Astrocyte (in vitro differentiated cells and primary cell): ENCODE measurements at places on chromosomes 6 and 20. TPM values are rescaled to one million over a fixed set of nuclear protein-coding genes. Genes with fewer than 3 reads are reported as not detected.
A peak's percentile ranks its signal among the peaks of the same experiment; 100 is the strongest.

Gene RALGAPB
- 39.0 and 40.2 TPM in 2 replicates for total RNA-seq

- peak; percentile 39 for DNase-seq
Measured at GRCh38 chr20:39706184-39706663, 744.1 kb downstream of the DHX35 start.

- DNase-seq: no peak
Measured at GRCh38 chr6:29567541-29567940, 8.0 kb upstream of the UBD start.

GRCh38 chr20:23446505-23446904, 6.2 kb downstream of the CST11 start:
- peak; percentile 43 for DNase-seq

Gene CLPSL2
- not detected in 2 replicates for total RNA-seq

- no peak for DNase-seq
Measured at GRCh38 chr6:117837261-117837660, 69.8 kb upstream of the SLC35F1 start.

DNA sequence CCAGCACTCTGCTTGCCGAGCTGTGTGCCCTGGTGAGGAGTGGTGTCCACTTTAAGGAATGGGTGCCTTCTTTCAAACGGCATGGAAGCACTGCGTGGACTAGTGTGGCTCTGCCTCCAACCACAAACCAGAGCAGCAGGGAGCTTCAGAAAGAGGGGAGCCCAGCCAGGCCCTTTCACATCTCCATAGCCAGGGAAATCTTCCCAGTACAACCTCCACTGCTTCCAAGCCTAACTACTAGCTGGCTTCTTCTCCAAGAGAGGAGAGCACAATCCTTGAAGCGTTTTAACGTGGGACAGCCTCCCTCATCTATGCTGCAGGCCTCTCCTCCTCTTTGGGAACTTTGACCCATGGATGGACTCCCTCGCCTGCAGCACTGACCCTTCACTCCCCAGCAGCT, 26.7 kb downstream of the TNXB start:
- no peak for DNase-seq

DNA sequence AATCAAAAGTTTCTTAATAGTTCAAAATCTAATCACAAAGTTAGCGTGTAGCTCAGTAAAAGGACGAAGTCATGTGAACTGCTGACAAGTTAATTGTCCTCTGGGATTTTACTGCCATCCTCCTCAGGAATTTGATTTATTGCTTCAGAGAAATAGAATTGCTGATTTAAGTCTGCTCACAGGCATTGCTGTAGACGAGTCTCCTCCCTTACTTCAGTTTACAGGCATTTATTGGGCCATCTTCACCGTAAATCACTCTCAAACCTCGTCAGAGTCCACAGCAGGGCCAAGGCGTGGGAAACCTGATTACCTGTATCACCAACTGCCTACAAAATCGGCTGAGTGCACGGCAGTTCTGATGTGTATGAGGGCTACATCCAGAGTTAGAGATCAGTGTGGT, 119.1 kb upstream of the PDE10A start:
- DNase-seq: no peak
